Thoracic aorta endothelial cell (primary cell): ENCODE measurements at places on chromosomes 16 and 17. TPM values are rescaled to one million over a fixed set of nuclear protein-coding genes. Genes with fewer than 3 reads are reported as not detected.

Gene CASKIN1
- under 0.01 and 0.13 TPM in 2 replicates for total RNA-seq

Gene INCA1
- total RNA-seq = 0.22 and 0.27 TPM in 2 replicates

Gene C16orf90
- total RNA-seq = not detected in 2 replicates

Gene XAF1
- total RNA-seq = 12.8 and 19.9 TPM in 2 replicates

Gene DBNDD1
- total RNA-seq = 24.9 and 34.3 TPM in 2 replicates

Gene SLC16A11
- total RNA-seq = 0.36 and 0.66 TPM in 2 replicates

Gene RILP
- total RNA-seq = 9.2 and 12.9 TPM in 2 replicates

Gene GGNBP2
- total RNA-seq = 64.8 and 65.8 TPM in 2 replicates

Gene CCDC200
- total RNA-seq = not detected in 2 replicates

Gene SNTB2
- total RNA-seq = 90.4 and 101 TPM in 2 replicates

Gene HOXB2
- total RNA-seq = 6.8 and 8.1 TPM in 2 replicates

Gene RNU2-1
- not detected in 2 replicates for total RNA-seq
